Subcutaneous adipose tissue (tissue), 4 donors: ENCODE measurements at places on chromosomes 1 and 21. TPM values are rescaled to one million over a fixed set of nuclear protein-coding genes. Genes with fewer than 3 reads are reported as not detected.

Gene HPCAL4
- not detected for total RNA-seq

Gene NTNG1
- not detected for total RNA-seq

Gene OR2T35
- total RNA-seq: not detected

Gene OR2L8
- not detected for total RNA-seq

Gene TMEM125
- not detected for total RNA-seq

Gene TNFSF4
- 1.5 TPM for total RNA-seq

Gene MIA3
- total RNA-seq: 48.2 TPM

Gene OLFML2B
- total RNA-seq: 5.8 TPM
